Frontal cortex (tissue), 4 donors: ENCODE measurements at places on chromosomes 13 and 19. TPM values are rescaled to one million over a fixed set of nuclear protein-coding genes. Genes with fewer than 3 reads are reported as not detected.

DNA sequence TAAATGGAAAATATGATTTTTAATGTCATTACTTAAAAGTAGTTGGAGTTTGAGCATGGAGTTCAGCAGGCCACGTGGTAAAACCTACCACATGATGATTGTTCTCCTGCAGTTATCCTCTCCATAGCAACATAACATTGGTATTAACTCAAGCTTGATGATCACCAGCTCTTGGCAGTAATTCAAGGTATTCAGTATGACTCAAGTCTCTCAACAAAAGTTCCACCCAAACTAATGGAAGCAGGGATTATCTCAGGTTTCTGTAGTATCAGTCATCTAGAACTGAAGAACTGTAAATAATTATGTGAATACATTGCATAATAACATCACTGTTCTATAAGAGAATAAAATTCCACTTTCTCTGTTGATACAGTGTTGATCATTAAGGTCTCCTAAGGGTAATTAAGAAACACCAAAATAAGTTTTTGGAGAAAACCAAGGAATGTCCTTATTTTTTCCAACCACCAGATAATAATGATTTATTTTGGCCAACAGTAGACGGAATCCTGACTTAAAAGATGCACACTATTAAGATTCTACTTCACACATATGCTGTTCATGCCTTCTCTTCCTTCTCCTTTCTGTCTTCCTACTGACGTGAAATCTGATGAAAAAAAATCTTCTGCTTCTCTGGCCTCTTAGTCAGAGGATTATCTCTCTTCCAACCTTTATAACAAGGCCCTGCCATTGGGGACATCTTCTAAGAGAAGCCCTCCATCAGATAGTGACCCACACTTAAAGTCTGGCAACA is 1092.3 kb downstream of the EFNB2 start:
- DNase-seq = no peak

DNA sequence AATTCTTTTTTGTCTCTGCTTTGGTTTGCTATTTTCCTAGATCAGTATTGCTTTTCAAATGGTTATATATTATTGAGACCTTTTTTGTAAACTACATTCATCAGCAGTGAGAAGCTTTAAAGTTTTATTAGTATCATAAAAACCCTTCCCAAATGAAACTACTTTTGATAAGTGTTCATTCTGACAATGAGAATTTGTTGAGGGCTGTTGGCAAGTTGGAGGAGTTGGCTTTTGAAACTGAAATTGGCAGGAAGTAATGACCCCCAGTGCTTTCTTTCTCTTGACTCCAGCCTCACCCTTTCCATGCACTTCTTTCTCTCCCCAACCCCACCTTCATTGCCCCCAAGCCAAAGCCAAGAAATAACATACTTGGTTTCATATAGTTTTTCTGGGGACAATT is 113.8 kb downstream of the ZIC5 start:
- DNase-seq = no peak

DNA sequence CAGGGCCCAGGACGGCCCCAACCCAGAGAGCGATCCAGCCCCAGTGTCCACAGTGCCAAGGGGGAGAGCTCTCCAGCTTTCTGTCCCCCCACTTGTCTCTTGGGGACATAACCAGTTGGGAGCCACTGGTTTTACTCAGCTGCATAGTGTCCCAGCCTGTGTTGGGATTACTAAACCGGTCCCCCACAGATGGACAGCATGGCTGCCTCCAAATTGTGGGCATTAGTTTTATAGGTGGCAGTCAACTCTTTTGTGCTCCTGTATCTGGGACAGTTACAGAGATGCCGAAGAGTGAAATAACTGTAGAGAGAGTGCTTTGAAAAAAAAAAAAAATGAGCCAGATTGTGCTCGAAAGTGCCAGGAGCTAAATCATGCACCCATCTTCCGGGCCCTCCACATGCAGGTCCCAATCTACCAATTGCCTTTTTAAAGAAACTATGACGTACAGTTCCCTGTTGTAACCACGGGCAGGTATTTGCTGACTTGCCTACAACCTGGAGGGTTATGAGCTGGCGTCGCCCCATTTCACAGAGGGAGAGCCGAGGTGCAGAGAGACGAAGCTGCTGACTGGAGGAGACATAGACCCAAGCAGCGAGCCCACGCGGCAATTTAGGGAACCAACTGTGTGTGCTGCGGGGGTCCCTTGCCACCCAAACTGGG is 2.4 kb upstream of the NFIC start:
- no peak for DNase-seq

- no peak for DNase-seq
Measured at GRCh38 chr19:38298821-38299680, 5.0 kb upstream of the C19orf33 start.

GRCh38 chr13:110306960-110307766 is at the start of the genes COL4A1 and COL4A2:
Gene COL4A1 (minus strand): TSS chr13:110307157. CDS start chr13:110307027, 130 bp downstream.
Gene COL4A2 (plus strand): TSS chr13:110307284. CDS start chr13:110307904, 620 bp downstream.
- peak; percentile 50 for DNase-seq

- no peak for DNase-seq
Measured at GRCh38 chr13:40379794-40380578, 286.5 kb downstream of the FOXO1 start.

GRCh38 chr19:35130761-35131720 is 3.8 kb downstream of the LGI4 start:
- no peak for DNase-seq

DNA sequence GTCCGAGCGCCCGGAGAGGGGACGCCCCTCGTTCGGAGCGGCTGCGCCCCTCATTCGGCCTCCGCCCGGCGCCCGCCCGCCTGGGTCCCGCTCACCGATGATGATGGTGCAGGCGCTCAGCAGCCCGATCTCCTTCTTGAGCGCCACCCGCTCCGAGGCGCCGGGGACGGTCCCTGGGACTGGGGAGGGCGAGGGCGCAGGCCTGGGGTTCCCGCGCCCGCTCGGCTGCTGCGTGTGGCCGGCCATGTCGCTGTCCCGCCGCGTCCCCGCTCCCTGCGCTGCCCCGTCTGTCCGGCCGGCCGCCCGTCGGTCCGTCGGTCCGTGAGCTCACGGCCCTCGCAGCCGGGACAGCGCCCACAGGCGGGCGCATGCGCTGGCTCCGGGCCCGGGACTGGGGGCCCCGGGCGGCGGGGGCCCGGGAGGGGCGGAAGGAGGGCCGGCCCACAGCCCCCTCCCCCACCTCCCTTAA is at the start of gene SLC7A10:
Gene SLC7A10, minus strand, starts transcription at position 393 of the 469 bp plus-strand sequence. Its CDS starts 147 bp downstream, at position 246.
- DNase-seq = peak; percentile 60

- DNase-seq = no peak
Measured at GRCh38 chr19:8335343-8336071, 7.6 kb downstream of the KANK3 start.

GRCh38 chr19:48997972-48998371 is 4.3 kb downstream of the RUVBL2 start:
- DNase-seq = no peak

- DNase-seq = no peak
Measured at GRCh38 chr19:55486043-55486970, 1.3 kb downstream of the NAT14 start.

DNA sequence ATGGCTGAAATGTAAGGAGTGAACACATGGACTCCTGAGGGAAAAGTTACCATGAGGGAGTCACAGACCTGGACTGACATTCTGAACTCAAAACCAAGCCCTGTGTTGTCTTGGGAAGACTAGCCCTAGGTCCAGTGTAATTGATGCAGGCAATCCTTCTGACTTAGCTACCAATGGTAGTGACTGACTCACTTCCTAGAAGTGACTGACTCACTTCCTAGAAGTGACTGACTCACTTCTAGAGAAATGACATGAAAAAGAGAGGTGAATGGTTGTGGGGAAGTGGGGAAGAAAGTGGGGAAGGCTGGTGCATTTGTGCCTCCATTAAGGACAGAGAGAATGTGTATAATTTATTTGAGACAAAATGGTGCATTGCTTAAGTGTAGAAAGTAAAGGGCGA is 49.9 kb downstream of the EDNRB start:
- DNase-seq = no peak

GRCh38 chr19:8835446-8835845 is 3.3 kb downstream of the MBD3L1 start:
- DNase-seq = no peak

DNA sequence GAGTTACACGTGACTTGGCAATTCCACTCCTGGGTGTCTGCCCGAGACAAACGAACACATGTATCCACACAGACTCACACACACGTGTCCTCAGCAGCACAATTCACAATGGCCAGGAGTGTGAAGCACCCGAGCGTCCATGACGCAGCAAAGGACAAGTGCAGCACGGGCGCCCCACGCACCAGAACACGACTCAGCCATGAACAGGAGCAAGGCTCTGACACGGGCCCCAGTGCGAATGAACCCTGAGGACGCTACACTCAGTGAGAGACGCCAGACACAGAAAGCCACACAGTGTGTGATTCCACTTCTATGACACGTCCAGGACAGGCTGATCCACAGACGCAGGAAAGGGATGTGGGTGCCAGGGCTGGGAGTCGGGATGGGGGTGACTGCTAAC is 36.4 kb downstream of the PIP5K1C start:
- no peak for DNase-seq

DNA sequence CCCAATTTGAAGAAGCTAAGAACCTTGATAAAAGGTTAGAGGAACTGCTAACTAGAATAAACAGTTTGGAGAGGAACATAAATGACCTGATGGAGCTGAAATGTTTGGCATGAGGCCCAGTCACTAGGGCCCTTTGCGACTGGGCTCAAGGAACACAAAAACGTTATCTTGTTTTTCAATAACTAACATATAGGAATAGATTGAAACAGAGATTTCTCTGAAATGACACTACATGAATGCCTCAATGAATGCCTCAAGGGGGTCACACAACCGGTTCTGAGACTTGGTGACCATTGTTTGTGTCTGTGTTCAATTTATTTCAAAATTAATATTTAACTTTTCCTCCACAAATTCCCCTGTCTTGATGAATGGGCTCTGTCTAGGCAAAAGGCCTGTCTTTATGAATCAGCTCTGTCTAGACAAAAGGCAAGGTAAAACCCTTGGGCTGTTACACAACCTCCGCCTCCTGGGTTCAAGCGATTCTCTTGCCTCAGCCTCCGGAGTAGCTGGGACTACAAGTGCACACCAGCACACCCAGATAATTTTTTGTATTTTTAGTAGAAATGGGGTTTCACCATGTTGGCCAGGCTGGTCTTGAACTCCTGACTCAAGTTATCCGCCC is 932 bp upstream of the ZNF486 start:
- DNase-seq = no peak

GRCh38 chr19:485077-485476 is 11.2 kb upstream of the MADCAM1 start:
- no peak for DNase-seq

DNA sequence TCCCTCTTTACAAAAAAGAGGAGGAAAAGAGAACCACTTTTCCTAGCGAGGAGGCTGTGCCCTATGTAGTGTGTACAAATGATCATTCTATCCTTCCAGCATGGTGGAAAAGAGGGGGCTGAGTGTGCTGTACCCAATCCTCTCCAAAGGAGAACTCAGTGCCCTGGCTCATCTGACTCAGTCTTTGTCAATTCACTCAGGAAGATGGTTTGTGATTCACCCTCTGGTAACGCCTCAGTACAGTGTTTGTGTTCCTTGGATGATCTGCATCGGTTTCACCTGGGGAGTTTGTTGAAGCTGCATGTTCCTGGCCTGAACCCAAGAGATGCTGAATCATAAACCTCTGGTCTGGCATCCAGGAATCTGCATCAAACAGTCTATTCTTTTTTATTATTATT is 18.3 kb upstream of the ENOX1 start:
- DNase-seq = no peak

DNA sequence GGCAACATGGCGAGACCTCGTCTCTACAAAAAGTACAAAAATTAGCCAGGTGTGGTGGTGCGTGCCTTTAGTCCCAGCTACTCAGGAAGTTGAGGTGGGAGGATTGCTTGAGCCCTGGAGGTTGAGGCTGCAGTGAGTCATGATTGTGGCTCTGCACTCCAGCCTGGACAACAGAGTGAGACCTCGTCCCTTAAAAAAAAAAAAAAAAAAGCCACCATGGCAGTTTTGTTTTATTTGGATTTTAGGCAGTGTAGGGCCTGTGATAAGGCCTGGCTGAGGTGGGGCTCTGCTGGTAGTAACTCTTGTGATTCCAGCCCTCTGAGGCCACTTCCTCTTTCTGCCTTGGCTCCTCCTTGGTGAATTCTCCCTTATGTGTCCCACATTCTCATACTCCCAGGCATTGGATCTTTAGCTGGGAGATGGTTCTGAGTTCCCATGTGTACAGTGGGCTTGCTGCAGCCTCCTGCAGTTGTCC is 39.2 kb downstream of the GATAD2A start:
- DNase-seq = no peak

- no peak for DNase-seq
Measured at GRCh38 chr19:52651956-52652355, 13.8 kb upstream of the ZNF83 start.

DNA sequence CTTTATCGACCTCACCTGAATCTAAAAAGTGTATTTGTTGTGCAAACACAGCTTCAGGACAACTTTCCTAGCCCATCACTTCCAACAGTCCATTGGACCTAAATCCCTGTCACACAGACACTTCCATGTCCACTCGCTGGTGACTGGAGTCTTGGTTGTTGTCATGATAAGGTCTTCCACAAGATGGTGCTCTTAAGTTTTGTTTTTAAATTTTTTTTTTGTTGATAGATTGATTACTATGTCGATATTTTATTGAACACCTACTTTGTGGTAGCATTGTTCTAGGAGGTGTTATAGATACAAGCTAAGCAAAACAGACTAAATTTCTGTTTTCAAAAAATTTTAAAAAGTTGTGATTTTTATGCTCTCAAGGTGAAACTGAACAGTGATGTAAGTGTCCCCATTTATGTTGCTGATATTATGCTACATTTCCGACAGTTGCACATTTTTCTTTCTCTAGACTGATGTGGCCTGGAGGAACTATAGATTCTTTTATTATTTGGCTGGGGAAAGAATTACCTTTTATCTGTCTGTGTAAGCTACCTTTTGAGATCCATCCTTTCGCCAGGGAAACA is 8.1 kb upstream of the ERICH6B start:
- DNase-seq = no peak

- no peak for DNase-seq
Measured at GRCh38 chr13:40315416-40316064, 350.9 kb downstream of the FOXO1 start.

- DNase-seq = peak; percentile 75
Measured at GRCh38 chr19:11142528-11143171, 12.9 kb downstream of the SPC24 start.

DNA sequence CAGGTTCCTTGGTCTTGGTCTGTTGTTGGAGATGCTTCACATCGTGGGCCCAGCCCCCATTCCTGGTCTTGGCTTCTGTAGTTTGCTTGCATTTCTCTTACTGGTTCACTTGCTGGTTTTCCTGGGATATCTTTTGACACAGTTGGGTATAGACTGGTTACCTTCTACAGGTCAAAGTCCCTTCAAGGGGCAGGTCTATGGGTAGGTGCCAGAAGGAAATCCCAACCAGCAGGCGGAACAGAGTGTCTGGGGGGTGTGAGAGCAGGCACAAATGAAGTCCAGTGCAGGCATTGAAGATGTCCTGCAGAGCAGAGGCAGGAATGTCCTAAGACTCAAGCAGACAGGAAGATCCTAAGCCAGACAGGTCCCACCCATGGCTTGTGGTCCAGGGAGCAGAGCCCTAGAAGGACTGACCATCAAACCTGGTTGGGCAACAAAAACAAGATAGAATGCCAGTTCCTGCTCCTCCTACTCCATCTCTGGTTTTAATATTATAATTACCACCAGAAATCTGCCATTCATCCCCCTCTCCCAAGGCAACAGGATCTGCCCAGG is 17.7 kb upstream of the WASF3 start:
- DNase-seq = no peak

The RETN gene
- total RNA-seq = not detected

The PLK5 gene
- total RNA-seq = not detected

The ZSCAN5B gene
- not detected for total RNA-seq

The CEACAM4 gene
- not detected for total RNA-seq

The PPM1N gene
- total RNA-seq = 0.82 TPM

The DENND1C gene
- not detected for total RNA-seq

The PSPN gene
- 3.7 TPM for total RNA-seq

The TYROBP gene
- total RNA-seq = 2.9 TPM

The TRPM4 gene
- total RNA-seq = 4.1 TPM
